ENCODE measurements at places on chromosomes 12 and 14.

DNA sequence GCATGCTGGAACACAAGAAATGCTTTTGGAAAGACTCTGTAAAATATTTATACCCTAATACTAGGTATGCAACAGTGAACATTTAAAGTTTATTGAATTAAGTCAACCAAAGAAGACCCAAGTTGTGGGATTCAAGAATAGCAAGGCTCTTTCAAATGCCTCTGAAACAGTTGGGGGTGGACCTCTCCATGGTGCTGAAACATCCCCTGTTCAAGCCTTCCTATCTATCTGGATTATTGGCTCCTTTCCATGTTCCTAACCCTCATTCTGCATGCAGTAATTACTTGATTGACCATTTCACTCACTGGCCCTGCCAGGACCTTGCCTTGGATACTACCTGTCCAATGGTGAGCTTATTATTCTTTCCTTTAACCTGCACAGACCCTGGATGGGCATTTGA, 349.7 kb downstream of the NRXN3 start:
- no peak for DNase-seq

- no peak for DNase-seq
Observed at GRCh38 chr14:65095633-65096205, 6.6 kb downstream of the MAX start.

DNA sequence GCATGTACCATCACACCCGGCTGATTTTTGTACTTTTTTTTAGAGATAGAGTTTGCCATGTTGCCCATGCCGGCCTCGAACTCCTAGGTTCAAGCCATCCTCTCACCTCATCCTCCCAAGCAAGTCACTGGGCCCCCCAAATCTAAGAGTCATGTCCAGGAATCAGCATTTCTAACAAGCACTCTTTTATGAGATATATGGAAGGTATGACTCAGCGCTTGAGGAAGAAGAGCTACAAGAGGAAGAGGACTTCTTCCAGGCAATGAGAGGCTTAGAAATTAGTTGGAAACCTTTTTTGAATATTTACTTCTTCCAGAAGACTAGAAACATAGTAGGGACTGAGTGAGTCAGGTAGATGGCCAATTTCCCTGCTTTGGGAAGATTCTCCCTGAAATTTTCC, 114.5 kb downstream of the HMGA2 start:
- DNase-seq = no peak

- no peak for DNase-seq
Observed at GRCh38 chr14:81884382-81884781, 350.7 kb upstream of the SEL1L start.

- no peak for DNase-seq
Observed at GRCh38 chr12:51630986-51631385, 40.0 kb downstream of the SCN8A start.

DNA sequence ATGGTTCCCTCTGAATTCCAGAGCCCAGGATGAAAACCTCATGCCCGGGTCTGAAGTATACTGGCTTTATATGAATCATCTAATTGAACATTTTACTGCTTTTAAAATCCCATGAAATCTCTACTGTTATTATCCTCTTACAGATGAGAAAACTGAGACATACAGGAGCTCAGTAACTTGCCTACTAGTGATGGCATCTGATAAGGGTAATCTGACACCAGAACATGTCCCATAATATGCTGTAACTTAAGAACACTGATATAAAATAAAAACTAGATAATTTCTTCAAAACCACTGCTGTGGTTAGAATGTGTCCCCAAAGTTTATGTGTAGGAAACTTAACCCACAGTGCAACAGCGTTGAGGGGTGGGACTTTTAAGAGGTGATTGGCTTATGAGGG, 219.6 kb upstream of the TMTC1 start:
- no peak for DNase-seq

- DNase-seq = no peak
Observed at GRCh38 chr14:91307046-91307445, 62.5 kb upstream of the GPR68 start.

DNA sequence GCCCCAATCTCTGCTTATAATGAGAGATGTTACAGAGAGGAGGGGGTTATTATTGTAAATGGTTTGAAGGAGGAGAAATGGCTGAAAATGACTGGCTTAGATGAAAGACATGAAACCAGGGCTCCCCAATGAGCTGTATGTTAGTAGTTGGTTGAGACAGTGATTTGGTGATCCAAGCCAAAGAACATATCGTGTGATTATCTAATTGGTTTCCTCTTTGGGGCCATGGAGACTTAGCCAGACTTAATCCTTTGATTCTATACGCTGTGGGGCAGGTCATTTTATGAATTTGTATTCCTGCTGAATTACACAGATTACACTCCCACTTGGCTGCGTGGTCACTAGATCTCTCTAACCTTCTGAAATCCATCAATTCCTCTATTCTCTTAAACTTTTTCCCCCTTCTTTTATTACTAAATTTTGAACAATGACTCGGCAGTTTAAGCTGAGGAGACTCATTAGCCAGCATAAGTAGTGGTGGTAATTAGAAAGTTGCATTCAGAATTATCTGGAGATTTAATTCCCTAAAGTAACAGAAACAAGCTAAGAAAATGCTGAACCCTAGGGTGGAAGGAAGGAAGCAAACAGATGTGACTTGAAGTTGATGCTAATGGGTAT, 5.3 kb downstream of the TTC8 start:
- DNase-seq = no peak

GRCh38 chr12:7472060-7472459, 28.1 kb upstream of the CD163L1 start:
- DNase-seq = no peak

DNA sequence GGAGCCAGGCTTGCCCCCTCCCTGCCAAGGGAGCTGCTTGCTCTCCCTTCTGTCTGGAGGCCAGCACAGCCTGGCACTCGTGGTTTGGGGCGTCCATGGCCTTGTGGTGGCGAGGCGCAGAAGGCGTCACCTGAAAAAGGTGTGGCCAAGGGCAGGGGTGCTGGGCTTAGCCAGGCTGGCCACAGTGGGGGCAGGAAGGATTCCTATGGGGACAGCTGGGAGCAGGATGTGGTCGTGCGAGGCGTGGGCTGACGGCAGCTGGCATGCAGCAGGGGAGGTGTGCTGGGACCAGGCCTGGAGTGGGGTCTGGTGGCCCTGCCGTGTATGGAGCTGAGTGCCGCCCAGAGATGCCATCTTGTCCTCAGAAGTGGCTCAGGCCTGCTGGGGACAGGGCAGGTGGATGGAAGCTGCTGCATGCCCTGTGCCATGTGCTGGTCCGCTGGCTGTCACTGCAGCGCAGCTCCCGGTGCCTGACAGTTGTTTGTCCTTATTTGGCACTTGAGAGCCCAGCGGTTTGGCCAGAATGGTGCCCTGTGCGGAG, 30.0 kb downstream of the SH2B3 start:
- DNase-seq = no peak

GRCh38 chr14:106442857-106443256, 916.5 kb downstream of the TMEM121 start:
- DNase-seq = peak; percentile 6

GRCh38 chr14:63892265-63892664, 39.5 kb downstream of the SYNE2 start:
- no peak for DNase-seq

DNA sequence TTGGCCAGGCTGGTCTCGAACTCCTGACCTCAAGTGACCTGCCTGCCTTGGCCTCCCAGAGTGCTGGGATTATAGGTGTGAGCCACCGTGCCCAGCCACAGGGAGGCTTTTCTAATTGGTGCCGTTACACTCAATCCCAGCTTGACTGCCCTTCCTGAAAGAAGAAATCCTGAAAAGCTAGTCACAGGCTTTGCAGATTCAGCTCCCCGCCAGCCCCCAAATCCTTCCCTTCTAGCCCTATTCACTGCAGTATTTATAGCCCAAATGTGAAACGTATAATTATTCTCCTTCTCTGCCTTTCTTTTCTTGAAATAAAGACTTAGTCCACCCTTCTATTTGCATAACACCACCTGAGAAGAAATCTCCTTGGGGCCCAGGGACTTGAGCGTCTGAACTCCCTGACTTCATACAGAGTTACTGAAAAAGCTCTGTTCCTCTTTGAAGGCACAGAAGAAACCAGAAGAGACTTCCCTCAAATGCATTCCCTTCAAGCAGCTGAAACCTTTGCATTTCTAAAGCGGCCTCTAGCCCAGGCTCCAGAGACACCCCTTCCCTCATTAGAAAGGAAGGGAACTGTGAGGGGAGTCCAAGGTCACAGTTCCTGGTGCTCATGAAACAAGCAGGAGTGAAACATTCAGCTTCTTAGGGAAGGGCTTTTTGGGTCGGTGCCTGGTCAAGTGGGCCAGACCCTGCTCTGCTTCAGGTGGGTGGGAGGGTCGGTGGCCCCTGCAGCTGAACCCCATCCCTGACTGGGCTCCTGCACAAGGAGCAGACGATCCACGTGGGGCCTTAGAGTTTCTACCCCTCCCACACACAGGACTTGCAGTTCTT, 42.3 kb upstream of the BATF start:
- no peak for DNase-seq

DNA sequence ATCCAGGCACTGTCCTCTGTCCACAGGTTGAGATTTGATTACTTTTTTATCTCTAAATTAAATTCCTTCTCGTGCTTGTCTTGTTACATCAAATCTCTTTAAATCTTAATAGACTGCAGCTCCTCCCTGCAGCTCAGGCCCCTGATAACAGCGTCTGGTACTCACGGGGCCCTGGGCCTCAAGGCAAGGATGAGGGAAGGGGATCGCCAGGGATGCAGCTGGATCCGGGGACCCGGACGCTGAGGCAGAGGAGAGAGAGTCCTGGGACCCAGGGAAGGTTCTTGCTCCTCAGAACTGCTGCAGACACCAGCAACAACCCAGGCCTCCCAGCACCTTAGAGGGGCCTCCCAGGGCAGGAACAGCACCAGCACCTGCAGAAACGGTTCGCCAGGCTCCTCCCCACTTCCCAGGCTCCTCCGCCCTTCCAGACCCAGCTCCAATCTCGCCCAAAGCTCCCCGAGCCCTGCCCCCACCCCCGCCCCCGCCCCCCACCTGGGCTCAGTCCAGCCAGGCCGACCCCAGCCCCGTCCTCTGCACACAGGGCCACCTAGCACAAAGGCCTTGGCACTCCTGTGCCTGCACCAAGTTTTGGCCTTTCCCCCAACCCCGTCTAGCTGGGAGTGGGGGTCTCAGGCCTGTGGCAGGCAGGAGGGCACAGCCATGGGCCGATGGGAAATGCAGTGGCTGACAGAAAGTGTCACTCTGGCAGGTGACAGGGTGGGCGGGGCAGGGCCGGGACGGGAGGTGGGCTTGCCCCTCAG, 60.3 kb upstream of the GALNT9 start:
- no peak for DNase-seq

- no peak for DNase-seq
Observed at GRCh38 chr14:60276347-60276746, 27.3 kb downstream of the PPM1A start.

- no peak for DNase-seq
Observed at GRCh38 chr14:82094829-82095345, 561.2 kb upstream of the SEL1L start.

DNA sequence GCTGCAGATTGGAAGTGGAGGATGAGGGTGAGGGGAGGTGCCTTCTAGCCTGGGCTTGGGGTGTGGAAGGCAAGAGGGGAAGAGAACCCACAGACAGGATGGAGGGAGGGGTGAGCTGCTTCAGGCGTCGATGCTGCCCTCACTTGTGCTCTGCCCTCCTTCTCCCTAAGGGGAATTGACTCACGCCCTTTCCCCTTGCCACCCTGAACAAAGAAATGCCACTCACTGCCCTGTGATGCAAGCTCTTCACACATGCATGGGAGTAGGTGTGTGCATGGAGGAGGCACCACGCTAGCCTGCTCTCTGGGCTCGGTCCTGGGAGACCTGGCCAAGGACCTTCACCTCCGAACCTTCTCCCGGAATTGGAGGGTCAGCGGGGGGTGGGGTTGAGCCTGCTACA, 35.7 kb upstream of the PRMT8 start:
- no peak for DNase-seq

DNA sequence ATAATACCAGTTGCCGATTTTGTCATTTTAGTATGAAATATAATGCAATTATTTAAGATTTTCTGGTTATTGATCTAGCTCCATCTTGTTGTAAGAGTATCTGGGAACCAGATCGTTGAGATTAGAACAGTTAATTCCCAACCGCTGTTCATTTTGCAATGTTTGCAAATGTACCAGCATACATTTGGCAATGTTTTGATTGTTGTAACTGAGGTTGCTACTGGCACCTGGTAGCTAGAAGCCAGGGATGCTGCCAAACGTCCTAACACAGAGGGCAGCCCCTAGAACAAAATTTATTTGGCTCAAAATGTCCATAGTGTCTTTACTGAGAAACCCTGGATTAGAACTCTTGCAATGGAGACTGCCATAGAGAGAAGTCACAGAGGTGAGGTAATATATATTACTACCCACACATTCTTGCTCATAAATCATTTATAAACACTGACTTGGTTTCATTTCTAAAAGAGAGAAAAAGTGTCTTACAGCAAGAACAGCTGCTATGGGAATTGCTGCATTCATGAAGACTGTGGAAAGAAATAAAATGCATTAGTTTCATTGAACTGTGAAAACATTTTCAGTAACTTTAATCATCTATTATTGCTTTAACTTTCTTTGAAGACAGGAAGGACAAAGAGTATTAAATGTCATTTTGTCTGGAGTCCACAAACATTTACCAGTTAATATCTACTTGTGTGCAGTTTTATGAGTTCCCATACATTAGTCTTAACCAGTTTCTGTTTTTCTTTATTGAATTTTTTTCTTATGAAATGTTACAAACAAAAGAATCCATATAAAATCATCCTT, 46.2 kb downstream of the ABCC9 start:
- no peak for DNase-seq

DNA sequence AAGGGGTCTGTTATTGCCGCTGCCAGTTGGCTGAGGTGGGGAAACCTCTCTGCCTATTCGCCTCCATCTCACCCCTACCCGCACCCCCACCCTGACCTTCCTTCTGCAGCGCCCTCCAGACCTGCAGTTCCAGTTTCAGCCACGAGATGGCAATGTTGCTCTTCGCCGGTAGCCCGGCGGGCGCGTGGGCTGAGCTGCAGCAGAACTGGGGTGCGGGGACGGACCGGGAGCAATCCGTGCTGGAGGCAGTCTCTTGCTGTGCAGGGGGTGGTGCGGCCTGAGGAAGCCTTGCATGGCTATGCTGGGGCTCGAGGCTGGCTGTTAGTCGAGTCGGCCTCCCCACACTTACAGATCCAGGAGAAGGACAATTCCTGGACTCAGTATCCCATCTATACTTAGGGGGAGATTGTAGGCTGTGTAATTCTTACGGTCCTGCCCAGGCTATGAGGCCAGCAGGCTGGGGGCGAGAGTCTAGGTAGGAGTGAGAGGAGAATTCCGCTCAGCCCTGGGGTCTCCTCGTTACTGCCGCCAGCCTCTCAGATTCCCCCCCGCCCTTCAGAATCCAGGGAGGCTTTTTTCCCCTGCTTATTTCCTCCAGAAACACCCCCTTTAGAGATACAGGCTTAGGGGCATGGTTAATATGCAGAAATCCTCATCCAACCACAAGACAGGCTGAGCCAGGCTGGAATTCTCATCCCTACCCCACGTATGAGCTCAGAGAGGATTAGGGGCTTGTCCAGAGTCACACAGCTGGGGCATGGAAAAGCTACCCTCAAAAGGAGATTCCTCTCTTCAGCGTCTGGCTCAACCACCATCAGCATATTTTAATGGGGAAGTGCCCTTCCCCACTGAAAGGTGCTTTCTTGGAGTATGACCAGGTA, 118.2 kb downstream of the AACS start:
- peak; percentile 54 for DNase-seq

Measured in activated CD4-positive, CD25-positive, alpha-beta regulatory T cell treated with anti-CD3 and anti-CD28 coated beads, Interleukin-2, amount 50 U/mL, for 16 hours (primary cell).